CD4-positive, alpha-beta T cell treated with Interferon alpha-2 for 1 hour (primary cell): ENCODE measurements at places on chromosomes 1 and 21.

DNA sequence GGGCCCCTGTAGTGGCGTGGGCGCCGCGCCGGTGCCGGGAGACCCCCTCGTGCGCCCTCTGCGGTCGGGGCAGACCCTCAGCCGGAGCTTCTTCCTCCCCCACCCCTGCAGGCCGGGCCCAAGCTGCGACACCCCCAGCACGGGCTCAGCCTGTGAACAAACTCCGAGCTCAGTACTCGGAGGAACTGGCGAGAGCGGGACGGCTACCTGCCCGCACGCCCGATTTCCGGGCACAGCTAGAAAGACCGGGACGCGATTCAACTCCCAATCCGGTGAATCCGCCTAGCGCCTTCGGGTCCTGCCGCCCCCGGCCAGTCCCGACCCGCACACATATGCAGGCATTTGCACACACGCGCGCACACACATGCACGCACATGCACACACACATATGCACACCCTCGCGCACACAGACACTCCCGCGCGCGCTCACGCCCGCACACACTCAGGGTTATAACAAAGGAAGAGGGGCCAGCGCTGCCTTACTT lies 580 bp upstream of the BLACAT1 start:
- no peak for DNase-seq

DNA sequence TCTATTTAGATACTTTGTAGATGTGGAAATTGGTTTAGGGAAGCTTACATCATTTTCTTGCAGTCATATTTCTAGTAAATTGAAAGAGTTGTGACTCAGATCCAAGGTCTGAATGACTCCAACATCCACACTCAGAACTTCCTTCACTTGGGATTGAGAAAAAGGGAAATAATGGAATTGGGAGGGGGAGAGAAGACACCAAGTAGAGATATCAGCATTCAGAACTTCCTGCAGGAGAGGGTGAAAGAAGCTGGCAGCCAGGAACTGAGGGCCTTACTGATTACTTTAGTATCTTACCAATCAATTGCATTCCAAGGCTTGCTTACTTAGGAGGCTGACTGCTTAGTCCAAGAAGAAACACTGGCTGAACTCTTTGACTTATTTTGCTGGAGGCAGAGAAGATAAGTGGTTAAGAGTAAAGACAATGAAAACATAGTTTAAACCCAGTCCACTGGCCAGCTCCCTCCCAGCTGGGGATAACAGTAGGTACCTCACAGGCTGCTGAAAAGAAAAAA lies 21.7 kb downstream of the APP start:
- DNase-seq = no peak

DNA sequence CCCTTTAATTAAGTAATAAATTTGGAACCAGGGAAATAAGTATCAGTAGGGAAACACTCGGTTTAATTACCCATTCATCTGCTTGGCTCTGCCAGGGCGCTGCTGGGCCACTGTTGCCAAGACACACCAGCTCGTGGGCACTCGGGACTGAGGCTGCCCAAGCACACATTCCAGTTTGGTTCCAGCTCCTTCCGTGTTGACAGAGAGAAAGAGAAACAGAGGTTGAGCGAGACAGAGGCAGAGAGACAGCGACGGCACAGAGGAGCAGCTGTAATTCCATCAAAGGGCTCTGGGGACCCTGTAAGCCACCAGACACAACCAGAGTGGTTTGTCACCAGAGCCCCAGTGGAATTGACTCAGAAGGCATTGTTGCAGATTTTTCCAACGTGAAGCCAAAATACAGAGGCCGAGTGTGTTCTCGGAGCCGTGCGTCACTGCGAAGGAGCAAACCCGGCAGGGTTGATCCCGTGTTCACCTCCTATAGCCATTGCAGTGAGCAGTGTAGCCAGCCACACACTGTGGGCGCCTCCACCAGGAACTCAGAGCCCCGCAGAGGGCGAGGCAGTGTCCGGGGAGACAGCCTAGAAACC lies 33.5 kb downstream of the SYF2 start:
- no peak for DNase-seq

GRCh38 chr1:201002510-201002909 lies 21.0 kb downstream of the KIF21B start:
- DNase-seq = no peak

- DNase-seq = no peak
Observed at GRCh38 chr1:30889511-30889910, 19.0 kb downstream of the SDC3 start.

DNA sequence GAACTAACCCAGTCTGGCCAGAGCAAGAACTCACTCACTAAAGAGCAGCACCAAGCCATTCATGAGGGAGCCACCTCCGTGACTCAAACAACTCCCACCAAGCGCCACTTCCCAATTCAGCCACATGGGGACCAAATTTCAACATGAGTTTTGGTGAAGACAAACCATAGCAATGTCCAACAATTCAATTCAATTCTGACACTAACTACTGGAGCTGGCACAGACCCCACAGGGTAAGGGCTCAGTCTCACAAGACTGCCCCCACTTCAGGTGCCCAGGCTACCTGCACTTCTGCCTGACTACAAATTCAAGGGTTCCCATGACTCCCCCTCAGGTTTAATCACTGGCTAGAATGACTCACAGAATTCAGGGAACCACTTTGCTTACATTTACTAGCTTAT lies 48.8 kb upstream of the RAP1A start:
- peak; percentile 58 for DNase-seq

GRCh38 chr1:201221201-201221846 lies 30.7 kb downstream of the IGFN1 start:
- no peak for DNase-seq

DNA sequence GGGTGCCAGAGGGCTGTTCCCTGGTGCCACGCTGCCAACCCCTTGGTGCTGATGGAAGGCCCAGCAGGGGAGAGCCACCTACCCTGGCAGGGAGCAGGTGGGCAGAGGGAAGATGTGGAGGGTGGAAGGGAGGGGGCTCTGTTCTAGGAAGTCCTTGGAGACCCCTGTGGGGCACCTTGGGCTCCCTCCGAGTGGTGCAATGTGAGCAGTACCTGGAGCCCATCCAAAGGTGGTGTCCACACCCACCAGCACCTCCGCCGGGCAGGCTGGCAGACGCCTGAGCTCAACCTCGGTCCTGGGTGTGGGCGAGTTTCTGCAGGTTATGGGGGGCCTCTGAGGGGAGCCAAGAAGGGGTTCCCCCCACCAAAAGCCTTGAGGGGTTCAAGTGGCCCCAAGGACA lies 11.3 kb upstream of the DNMT3L start:
- DNase-seq = no peak

GRCh38 chr1:245375789-245376460 lies 221.1 kb downstream of the KIF26B start:
- DNase-seq = no peak

- no peak for DNase-seq
Observed at GRCh38 chr1:244154872-244155531, 103.9 kb downstream of the ZBTB18 start.
